ENCODE measurements at places on chromosomes 5 and 9. TPM values are rescaled to one million over a fixed set of nuclear protein-coding genes. Genes with fewer than 3 reads are reported as not detected.

DNA sequence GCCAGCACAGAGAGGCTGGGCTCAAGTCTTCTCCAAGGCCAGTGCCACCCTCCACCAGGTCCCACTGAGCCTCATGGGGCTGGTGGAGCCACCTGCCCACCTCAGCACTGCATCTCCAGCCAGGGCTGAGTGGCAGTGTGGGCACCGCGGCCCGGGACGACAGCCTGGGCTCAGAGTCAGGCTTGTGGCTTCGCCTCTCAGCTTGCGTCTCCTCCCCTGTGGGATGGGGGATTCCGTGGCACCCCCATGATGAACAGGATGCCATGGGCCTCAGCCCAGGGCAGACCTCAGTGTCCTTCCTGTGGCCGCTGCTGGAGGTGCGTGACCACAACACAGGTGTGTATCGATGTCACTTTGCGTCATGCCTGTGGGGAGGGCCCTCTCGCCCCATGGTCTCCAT lies 136.4 kb upstream of the PPP1R26 start:
- H3K27me3 ChIP-seq: no peaks in the 10 kb centered on the region
- no peaks in the 10 kb centered on the region for H3K36me3 ChIP-seq
- H3K4me3 ChIP-seq: no peak overlapping the region
- no peaks in the 10 kb centered on the region for H3K4me1 ChIP-seq
- no peak for DNase-seq
- H3K27ac ChIP-seq: no peak overlapping the region

GRCh38 chr5:112119969-112120368 lies 299.1 kb downstream of the EPB41L4A start:
- no peaks in the 10 kb centered on the region for H3K4me1 ChIP-seq
- no peaks in the 10 kb centered on the region for H3K27me3 ChIP-seq
- no peaks in the 10 kb centered on the region for H3K36me3 ChIP-seq
- H3K4me3 ChIP-seq: no peak overlapping the region
- no peak overlapping the region for H3K27ac ChIP-seq
- DNase-seq: no peak

DNA sequence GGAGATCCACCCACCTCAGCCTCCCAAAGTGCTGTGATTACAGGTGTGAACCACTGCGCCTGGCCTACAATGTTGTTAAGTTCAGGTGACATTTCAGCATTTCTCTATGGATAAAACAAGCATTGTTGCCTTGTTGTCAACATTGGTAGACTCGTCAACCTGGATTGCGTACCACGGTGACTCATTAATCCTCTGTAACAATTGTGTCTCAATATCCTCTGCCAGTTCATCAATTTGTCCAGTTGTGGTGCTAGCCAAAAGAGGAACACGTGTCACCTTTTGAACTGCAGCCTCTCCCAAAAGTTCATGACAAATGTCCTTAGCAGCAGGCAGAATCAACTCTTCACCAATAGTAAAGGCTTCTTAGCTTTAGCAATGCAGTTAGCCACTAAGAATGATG lies 46.3 kb upstream of the LARP1 start:
- no peaks in the 10 kb centered on the region for H3K36me3 ChIP-seq
- no peaks in the 10 kb centered on the region for H3K27me3 ChIP-seq
- no peaks in the 10 kb centered on the region for H3K4me1 ChIP-seq
- H3K27ac ChIP-seq: no peak overlapping the region

COL27A1 gene
- 5.6 TPM for polyA plus RNA-seq

GRCh38 chr5:78720227-78720985 lies 71.8 kb upstream of the LHFPL2 start:
- peaks cover 11% of the 10 kb centered on the region for H3K4me1 ChIP-seq
- peak; percentile 27 for DNase-seq
- no peak overlapping the region for H3K4me3 ChIP-seq
- H3K27ac ChIP-seq: no peak overlapping the region
- no peaks in the 10 kb centered on the region for H3K27me3 ChIP-seq

DNA sequence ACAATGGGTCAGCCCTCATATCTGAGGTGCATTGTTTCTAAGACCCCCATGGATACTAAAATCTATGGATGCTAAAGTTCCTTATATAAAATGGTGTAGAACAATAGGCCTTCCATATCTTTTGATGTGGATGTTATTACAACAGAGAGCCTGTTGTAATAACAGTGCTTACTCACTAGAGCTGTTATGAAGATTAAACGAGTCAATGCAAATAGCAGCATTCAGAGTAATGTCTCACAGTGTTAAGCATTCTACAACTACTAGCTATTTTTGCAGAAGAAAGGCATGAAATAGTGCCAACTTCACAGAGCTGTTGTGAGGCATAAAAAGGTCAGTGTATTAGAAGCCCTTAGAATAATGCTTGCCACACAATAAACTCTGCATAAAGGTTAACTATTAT lies 13.0 kb downstream of the CHSY3 start:
- no peak overlapping the region for H3K27ac ChIP-seq
- DNase-seq: no peak
- no peak overlapping the region for H3K4me3 ChIP-seq
- no peaks in the 10 kb centered on the region for H3K4me1 ChIP-seq

GLRA1 gene
- not detected for polyA plus RNA-seq

All from stomach (tissue), 19 donors.